ENCODE measurements at places on chromosomes 5 and 9. TPM values are rescaled to one million over a fixed set of nuclear protein-coding genes. Genes with fewer than 3 reads are reported as not detected.

Gene TMEM174
- not detected for total RNA-seq

Gene FAM78A
- total RNA-seq, result 1.3 TPM

- no peak for DNase-seq
These were observed 117.0 kb downstream of the PCSK1 start for GRCh38 chr5:96316017-96316416.

DNA sequence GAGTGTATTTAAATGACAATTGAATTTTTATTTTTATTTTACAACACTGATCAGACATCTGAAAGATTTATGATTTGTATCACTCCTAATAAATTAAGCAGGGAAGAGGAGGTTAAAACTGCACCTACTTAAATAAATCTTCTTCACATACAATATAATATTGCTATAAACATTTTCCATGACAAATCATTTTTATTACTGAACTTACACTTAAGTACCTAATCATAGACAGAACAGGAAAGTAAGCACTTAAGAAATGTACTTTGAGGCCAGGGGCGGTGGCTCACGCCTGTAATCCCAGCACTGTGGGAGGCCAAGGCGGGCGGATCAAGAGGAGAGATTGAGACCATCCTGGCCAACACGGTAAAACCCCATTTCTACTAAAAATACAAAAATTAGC is 3.8 kb downstream of the PFDN1 start:
- no peak for DNase-seq

DNA sequence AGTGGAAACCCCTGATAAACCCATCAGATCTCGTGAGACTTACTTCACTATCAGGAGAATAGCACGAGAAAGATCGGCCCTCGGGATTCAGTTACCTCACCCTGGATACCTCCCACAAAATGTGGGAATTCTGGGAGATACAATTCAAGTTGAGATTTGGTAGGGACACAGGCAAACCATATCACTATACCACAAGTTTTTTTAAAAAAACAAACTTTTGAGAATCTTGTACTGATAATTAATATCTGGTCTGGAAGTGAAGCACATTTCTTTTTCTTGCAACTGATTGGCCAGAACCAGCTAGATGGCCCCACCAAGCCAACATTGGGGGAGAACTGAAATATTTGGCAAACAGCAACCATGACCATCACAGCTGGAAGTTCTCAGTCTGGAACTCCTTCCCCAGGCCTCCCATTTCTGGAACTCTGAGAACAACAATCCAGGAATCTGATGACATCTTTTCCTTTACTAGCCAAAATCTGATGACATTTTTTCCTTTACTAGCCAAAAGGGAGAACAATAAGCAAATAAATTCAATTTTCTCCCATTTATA is 51.8 kb upstream of the CDKN2B start:
- no peak for DNase-seq

DNA sequence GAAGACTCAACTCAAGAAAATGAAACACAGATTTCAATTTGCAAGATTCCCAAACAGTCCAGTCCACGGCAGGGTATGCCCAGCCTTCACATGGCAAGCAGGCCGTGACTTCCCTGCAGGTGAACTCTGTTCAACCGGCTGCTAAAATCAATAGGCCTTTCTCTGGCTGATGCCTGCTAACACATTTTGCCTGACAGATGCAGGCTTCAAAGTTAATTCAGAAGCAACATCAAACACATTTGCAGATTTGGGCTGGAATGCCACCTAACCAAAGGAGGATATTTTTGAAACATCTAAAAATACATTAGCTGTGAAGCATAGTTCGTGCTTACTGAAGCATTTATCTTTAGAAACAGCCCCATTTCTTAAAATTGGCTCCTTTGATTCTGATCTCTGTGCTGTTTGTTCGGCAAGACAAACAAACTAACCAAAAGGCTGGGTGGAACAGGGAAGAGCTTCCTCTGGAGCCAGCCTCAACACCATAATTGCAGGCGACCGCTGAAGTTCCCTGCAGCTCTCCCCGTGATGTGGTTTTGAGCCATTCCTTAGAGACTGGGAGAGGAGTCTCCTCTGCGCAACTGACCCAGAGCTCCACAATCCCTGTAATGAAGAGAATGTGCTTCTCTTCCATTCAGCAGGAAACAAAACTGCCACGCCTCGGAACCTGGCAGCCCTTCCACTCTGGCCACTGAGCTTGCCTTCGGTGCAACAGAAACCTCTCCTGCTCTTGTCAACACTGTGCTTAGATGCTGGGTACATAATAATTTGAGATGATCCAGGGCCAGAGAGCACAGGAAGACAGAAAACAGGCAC is 126.5 kb downstream of the MYO10 start:
- DNase-seq, result no peak

Data from PC-9 (cell line).